Umbilical cord (tissue), 2 donors: ENCODE measurements at places on chromosomes 12 and 14. TPM values are rescaled to one million over a fixed set of nuclear protein-coding genes. Genes with fewer than 3 reads are reported as not detected.

KLRF1 gene
- total RNA-seq: 1.9 TPM

HSPB8 gene
- total RNA-seq: 35.6 TPM

SIRT4 gene
- total RNA-seq: not detected

LEMD3 gene
- total RNA-seq: 42.9 TPM

ETFBKMT gene
- 8.9 TPM for total RNA-seq

MYRFL gene
- total RNA-seq: 0.48 TPM
